ENCODE measurements at places on chromosomes 2 and 18.

DNA sequence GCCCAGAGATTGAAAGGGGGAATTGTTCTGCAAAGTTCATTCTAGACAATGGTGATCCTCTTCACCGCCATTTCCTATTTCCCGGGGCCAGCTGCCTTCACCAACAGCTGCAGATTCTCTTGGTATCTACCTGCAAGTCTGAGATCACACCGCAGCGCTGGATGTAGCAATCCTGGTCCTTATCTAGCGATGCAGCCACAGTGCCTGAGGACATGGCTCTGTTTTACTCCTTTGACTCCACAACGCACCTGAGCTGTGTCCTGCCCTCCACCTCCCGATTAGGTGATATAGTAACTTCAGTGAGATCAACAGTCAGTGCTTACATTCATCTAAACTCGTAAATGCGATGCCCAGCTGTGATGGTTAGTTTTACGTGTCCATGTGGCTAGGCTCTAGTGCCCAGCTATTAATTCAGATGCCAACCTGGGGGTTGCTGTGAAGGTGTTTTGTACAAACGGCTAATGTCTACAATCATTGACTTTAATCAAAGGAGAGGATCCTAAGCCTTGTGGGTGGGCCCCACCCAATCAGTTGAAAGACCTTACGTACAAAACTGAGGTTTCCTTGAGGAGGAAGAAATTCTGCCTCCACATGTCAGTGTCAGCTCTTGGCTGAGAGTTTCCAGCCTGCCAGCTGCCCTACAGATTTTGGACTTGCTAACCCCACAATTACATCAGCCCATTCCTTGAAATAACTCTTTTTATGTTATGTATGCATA is 189.8 kb downstream of the SH3BP4 start:
- DNase-seq = no peak

DNA sequence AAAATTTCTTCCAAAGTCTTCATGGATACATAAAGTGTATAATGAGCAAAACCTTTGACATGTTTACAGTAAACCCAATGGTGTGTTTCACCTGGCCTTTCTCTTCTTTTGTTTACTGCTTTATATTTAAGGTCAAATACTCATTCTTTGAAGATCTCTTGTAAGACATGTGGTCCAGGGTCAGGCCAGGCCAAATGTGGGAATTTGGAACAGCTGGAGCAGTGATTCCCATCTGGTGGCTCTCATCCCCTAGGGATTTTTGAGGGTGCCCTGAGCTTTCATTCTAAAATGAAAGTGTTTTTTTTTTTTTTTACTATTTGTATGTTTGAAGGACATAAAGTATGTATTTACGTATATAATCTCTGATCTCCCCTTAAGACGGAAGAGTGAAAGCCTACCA is 13.8 kb upstream of the MGAT5 start:
- DNase-seq = no peak

- DNase-seq = peak; percentile 78
Observed at GRCh38 chr2:54387059-54387991, 68.8 kb upstream of the SPTBN1 start.

DNA sequence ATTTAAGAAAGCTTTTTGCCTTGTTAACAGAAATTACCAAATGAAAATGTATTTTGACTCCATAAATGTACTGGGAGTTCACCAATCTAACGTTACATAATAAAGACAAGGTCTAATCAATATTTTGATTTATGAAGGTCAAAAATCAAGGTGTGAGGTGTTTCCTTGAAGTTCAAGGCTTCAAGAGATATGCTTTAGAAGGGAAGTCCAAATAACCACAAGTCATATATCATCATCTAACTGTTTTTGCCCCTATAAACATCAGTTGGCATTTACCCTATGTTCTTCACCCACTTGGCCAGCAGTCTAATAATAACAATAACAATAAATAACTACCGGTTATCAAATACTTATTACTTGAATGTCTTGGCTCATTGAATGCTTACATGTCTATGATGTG is 196.1 kb upstream of the ID2 start:
- DNase-seq = no peak

DNA sequence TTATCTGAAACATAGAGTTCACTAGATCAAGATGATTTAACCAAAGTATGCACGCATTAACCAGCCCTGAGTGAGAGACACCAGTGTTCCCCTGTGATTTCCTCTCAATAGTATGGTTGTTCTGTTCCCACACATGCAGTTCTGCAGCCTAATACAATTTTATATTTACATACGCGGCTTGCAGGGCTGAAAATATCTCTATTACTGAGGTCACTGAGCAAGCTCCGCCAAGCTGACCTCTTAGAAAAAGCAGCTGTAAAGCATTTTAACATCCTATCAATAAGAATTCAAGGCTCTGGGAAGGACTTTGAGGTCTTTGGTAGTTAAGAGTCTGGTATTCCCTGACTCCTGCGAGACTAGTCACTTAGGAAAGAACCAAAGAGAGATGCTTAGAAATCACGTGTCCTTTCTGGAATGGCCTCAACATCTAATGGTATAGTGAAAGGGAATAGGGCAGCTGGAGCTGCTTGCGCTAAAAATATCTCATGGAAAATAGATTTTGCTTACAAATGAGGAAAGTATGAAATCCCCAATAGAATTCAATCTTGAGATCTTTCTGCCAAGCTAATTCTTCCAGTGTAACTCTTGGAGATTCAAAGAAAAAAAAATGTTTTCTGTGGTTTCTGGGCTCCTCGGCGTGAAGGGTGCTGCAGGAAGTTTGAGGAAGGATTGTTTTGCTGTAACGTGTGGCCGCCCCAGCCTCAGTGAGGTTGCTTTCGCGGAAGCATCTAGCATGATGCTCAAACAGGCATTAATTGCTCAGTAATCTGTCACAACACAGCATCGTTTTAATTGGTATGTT is 59.2 kb downstream of the DOCK10 start:
- DNase-seq = peak; percentile 92

DNA sequence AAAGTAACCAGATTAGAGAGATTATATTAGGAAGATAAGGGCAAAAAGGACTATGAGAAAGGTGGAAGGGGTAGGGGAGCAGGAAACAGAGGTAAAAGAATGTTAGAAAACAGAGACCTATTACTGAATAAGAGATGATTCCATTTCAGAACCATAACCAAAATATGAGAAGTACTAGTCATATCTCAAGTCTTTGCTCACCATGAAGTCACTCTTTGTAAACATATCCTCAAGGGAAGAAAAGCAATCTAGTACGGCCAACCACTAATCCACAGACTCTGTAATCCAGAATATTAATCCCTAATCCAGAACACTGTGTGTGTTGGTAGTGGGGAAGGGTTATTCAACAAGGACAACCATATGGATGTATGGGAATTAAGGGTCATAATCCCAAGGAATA is 92.0 kb downstream of the CDCA7 start:
- DNase-seq = no peak

DNA sequence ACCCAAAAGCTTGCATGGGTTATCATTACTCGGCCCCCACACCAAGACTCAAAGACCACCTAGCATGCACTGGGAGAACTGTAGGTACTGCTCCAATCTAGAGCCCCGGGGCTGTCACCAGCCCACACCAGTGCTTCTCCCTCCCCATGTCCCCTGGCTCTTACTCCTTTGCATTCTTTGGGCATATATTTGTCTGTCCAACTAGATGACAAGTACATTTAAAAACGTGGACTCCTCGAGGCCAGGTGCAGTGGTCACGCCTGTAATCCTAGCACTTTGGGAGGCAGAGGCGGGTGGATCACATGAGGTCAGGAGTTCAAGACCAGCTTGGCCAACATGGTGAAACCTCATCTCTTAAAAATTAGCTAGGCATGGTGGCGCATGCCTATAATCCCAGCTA is 7.8 kb downstream of the AFG3L2 start:
- no peak for DNase-seq

DNA sequence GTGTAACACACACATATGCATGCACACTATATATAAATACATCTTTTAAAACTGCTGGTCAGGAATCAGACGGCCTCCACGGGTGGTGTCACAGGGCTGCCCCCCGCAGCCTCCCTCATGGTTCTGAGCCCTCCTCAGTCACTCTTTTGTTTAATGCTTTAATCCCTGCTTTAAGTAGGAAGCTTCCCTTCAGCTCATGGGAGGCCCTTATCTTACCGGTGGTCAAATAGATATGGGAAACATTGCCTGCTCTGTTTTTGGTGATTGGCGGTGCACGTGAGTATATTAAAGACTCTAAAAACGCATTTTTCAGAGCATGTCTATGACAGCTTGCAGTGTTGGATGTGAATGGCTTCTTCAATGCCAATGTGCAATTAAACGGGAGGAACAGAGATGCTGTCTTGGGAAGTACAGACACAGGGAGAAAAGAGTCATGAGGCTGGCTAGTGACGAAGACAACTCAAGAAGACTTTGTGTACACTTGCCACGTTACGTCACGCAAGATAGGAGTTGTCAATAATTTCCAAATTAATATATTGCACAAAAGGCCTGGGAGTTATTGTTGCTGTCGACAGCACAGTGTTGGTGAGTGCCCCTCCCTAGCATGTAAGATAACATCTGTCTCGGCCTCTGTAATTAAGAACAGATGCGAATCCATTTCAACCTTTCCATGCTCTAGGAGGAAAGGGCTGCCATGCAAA is 23.3 kb downstream of the GNLY start:
- no peak for DNase-seq

- DNase-seq = no peak
Observed at GRCh38 chr2:72636210-72636609, 189.6 kb downstream of the EXOC6B start.
